ENCODE measurements at places on chromosomes 11 and 22. TPM values are rescaled to one million over a fixed set of nuclear protein-coding genes. Genes with fewer than 3 reads are reported as not detected.

DNA sequence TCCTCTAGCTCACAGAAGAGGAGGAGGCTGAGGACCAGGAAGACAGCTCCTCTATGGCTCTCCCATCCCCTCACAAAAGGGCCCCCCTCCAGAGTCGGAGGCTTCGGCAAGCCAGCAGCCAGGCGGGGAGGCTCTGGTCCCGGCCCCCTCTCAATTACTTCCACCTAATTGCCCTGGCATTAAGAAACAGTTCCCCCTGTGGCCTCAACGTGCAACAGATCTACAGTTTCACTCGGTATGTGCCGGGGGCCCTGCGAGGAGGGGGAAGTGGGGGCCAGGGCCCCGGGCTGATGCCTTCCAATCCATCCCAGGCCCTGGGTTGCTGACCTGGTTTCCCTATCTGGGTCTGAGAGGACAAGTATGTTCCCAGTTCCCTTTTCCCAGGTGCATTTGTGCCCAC, 7.9 kb downstream of the FOXR1 start:
- peak; percentile 55 for DNase-seq

A4GALT gene
- total RNA-seq, result 6.4 TPM

USP2 gene
- total RNA-seq, result 17.8 TPM

OSBP2 gene
- total RNA-seq, result 13.2 TPM

IL10RA gene
- 0.46 TPM for total RNA-seq

DNA sequence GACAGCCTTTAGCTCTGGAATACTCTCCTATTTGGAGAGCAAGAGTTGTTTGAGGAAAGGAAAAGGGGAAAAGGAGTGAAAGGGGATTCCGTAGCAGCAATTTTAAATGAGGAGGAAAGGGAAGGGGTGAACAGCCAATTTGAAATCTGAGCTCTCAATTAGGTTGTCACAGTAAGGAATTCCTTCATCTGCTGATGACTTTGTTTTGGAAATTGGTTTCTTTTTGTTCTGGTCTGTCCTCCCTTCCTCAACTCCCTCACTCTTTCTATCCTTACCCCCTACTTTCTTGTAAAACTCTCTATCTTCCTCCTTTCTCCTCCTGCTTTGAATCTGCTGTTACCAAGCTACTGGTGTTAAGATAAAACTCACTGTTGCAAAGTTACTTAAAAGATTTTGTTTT, 1155.6 kb downstream of the DLG2 start:
- DNase-seq, result no peak

GLB1L2 gene
- 8.4 TPM for total RNA-seq

GRCh38 chr11:118184784-118185579, 8.5 kb upstream of the SCN2B start:
- no peak for DNase-seq

DNA sequence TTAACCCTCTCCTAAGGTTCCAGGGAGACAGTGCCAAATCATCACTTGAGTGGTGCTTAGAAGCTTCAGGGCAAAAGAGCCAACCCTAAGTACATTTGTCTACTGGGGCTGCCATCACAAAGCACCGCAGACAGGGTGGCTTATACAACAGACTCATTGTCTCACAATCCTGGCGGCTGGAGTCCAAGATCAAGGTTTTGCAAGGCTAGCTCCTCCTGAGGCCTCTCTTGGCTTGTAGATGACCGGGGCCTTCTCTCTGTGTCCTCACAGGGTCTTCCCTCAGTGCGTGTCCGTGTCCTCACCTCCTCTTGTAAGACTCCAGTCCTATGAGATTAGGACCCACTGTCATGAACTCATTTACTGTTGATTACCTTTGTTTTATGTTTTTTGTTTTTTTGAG, 34.1 kb upstream of the CD81 start:
- DNase-seq, result no peak

- no peak for DNase-seq
Observed at GRCh38 chr11:117412176-117412575, 84.5 kb downstream of the CEP164 start.

GRCh38 chr11:7671347-7672215, 1.7 kb downstream of the CYB5R2 start:
- DNase-seq, result no peak

TNNT3 gene
- total RNA-seq, result not detected

DNA sequence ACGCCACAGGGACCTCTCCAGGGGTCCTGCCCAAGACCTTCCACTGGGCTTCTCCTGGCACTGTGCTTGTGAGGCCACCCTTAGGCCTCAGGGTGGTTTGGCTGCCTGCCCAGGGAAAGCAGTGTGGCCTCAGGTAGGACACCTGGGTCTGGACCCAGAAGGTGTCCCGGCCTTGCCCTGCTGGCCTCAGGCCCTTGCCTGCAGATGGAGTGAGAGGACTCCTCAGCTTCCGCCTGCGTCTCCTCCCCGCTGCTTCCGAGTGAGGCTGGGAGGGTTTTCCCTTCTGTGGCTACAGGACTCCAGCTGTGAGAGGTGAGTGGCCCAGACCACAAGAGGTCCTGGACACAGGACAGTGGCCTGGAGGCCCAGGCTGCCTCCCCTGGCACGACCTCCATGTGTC, 60.4 kb downstream of the WNT7B start:
- DNase-seq, result no peak

P4HA3 gene
- total RNA-seq, result not detected

GRCh38 chr11:13984616-13985450, 22.3 kb downstream of the SPON1 start:
- no peak for DNase-seq

OR51F2 gene
- total RNA-seq, result not detected

DNA sequence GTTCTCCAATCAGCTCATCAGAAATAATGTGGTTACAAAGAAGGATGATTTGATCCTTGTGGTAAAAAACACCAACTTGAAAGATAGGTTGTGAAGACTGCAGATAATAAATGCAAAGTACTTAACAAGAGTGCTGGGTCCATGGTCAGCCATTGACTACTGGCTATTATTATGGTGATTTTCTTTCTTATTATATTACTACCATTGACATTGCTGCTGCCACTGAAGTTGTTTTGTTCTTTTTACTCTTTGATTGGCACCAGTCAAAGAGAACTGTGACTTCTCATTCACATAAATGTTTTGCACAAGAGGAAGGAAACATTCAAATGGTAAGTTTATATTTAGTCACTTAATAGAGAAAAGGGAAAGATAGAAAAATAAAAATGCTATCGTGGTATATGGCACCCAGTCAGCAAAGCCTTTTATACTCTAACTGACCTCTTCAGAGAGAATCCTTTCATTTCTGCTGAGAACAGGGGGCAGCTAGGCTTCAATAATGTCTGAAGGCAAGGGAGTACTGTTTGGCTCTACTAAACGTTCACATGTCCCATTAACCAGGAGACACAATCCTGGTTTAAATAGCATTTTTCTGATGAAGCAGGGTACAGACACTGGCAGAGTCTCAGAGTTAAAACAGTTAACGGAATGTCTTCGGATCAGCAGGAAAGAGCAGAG, 64.8 kb downstream of the LRRC4C start:
- no peak for DNase-seq
